ENCODE measurements at places on chromosomes 11 and 22.
A peak's percentile ranks its signal among the peaks of the same experiment; 100 is the strongest.

- no peak for DNase-seq
Measured at GRCh38 chr22:36585841-36586240, 56.9 kb upstream of the EIF3D start.

GRCh38 chr11:34599406-34599945 is 21.4 kb upstream of the EHF start:
- peak; percentile 82 for DNase-seq

DNA sequence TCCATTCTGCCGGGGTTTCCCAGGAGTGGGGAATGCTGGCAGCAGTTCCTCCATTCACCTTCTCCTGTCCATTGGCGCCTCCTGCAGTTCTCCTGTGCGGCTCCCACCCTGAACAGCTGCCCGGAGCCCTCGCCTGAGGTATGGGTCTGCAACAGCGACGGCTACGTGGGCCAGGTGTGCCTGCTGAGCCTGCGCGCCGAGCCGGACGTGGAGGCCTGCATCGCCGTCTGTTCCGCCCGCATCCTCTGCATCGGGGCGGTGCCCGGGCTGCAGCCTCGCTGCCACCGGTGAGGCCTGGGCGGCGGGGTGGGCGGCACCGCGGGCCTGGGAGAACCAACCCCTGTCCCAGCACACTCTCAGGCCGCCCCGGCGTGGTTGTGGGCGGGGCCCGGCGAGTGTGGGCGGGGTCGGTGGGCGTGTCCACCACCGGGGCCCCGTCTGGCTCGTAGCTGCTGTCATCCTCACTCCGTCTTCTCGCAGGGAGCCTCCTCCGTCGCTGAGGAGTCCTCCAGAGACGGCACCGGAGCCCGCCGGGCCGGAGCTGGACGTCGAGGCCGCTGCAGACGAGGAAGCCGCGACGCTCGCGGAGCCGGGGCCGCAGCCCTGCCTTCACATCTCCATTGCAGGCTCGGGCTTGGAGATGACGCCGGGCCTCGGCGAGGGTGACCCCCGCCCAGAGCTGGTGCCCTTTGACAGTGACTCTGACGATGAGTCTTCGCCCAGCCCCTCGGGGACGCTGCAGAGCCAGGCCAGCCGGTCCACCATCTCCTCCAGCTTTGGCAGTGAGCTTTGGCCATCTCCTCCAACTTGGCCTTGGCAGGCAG is 14.0 kb upstream of the RELT start:
- DNase-seq, result no peak

DNA sequence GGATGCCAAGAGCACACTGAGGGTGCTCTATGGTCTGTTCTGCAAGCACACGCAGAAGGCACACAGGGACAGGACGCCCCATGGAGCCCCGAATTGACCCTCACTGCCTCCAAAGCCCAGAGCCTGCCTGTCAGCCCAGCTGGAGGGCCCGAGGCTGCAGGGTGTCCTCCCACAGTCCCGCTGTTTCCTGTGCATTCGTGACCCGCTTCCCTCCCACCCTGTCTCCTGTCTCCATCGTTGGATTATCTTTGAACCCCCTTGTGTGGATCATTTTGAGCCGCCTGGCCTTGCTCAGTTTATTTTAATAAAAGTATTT is 25.6 kb downstream of the PARVG start:
- no peak for DNase-seq

GRCh38 chr11:103013421-103013820 is 57.9 kb upstream of the MMP13 start:
- peak; percentile 63 for DNase-seq

DNA sequence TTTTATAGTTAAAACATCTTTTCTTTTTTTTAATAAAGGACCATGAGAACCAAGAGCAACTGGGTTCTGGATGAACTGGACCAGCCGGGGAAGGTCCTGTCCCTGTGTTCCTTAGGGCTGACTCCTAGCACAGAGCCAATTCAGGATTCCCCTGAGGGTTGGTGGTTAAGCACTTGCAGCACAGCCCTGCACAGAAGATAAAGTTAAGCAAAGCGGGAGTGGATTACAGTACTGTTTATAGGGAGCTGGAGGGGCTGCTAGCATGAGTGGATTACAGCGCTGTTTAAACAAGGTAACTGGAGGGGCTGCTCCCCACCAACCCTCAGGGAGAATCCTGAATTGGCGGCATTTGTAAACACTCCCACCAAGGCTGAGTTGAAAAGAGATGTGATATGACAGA is 90.6 kb downstream of the CELSR1 start:
- DNase-seq, result peak; percentile 6

DNA sequence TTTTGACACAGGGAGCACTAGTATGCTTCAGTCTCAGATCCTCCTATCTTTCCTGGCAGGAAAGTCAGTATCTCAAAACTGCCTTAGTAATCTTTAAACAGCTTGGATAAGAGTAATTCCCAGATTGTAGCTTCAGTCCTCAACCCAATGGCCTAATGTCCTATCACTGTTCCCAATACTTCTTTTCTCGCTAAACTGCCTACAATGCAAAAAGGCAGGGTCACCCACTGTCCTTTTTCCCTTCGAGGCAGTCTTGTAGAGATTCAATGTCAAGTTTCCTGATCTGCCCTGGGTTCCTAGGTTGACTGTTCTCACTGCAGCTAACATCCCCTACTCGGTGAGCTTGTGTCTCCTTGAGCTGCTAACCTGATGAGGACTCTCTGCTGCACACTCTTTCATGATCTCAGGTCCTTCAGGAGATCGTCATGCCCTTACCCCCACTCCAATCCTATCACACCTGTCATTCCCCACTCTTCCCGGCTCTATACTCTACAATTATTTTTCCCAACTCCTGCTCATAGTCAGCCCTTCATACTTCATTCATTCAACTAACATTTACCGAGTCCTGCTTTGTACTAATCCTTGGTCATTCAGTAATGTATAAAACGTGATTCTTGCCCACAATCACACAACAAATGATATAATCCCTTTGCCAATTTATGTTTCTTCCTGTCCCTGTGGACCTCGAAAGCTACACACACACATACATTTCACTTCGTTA is 904 bp downstream of the C2CD3 start:
- no peak for DNase-seq

GRCh38 chr11:100273066-100273815 is 413.8 kb upstream of the ARHGAP42 start:
- no peak for DNase-seq

- DNase-seq, result no peak
Measured at GRCh38 chr11:73205661-73206343, 12.3 kb upstream of the P2RY2 start.

DNA sequence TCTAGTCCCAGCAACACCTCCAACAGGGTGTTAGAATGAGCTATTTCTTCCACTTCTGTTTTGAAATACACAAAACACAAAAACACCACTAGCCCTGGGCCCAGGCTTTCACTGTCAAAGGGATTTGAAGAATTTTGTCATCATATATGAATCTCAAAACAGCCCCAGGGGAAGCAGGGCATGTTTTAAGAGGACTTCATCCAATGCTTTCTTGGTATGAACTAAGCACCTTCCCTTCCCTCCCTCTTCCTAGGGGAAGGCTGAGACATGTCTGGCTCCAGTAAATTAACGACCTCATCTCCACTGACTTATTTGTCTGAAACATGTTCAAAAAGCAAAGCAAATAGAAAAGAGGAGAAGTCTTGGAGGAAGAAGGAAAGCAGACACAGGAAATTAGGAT is 75.7 kb upstream of the INCENP start:
- DNase-seq, result peak; percentile 46

- peak; percentile 89 for DNase-seq
Measured at GRCh38 chr11:119567688-119568582, 145.0 kb upstream of the THY1 start.

DNA sequence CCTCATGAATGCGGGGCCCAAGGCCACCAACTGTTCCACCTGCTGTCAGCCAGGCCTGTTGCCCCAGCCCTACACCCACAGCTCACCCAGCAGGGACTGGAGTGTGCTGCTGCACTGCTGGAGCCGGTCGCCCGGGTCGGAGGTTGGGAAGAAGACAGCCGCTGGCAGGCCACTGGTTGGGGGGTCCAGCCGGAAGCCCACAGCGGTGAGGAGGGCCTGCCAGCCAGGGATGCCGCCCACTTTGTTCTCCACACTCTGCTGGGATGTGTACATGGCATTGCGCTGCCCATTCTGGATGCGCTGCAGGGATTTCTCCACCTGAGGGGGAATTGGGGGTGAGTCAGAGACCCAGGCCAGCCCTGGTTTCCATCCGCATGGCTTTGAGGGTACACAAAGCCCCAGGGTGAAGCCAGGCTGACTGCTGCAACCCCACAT is 74.2 kb upstream of the PITPNB start:
- DNase-seq, result no peak

DNA sequence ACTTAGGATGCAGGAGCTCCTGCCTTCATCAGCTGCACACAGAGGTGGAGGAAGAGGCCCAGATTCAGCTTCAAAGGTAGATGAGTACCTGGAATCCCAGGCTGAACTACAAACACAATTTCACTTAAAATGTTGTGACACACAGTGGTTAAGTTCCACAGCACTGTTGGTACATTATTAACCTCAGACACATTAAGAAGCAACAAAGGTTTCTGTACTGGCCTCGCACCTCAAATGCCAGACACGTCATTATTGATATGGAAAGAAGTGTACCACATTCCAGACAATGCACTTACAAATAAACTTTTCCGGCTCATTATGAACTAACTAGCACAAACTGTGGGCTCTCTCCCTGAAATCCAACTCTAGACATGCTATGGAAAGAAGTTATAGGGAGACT is 34.6 kb downstream of the PRDM10 start:
- no peak for DNase-seq

GRCh38 chr11:68159161-68159560 is 38.0 kb upstream of the CHKA start:
- no peak for DNase-seq
